ENCODE measurements at places on chromosomes 12 and 14.
A peak's percentile ranks its signal among the peaks of the same experiment; 100 is the strongest.

DNA sequence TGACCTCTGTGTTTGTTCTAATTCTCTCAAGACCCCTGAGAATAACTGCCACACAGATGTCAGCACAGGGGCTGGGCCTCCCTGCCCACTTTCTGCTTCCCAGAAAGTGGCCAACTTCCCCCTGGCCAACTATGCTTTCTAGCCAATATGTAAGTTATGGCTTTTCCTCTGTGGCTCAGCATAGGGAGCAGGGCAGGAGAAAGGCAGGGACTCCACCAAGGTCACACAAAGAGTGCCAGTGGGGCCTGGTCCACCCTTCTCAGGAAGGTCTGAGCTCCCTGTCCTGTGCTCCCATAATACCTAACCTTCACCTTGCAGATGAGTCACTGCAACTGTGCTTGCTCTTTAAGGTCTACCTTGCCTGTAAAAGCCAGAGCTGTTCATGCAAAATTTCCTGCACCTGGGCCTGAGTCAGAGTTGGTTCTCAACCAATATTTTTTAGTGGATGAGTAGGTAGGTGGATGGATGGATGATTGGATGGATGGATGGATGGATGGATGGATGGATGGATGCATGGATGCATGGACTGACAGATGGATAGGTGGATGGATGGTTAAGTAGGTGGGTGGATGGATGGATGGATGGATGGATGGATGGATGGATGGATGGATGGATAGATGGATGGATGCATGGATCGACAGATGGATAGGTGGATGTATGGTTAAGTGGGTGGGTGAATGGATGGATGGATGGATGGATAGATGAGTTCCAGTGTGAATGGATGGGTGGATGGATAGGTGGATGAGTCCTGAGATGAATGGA, 64.2 kb downstream of the DIO3 start:
- no peak for DNase-seq

DNA sequence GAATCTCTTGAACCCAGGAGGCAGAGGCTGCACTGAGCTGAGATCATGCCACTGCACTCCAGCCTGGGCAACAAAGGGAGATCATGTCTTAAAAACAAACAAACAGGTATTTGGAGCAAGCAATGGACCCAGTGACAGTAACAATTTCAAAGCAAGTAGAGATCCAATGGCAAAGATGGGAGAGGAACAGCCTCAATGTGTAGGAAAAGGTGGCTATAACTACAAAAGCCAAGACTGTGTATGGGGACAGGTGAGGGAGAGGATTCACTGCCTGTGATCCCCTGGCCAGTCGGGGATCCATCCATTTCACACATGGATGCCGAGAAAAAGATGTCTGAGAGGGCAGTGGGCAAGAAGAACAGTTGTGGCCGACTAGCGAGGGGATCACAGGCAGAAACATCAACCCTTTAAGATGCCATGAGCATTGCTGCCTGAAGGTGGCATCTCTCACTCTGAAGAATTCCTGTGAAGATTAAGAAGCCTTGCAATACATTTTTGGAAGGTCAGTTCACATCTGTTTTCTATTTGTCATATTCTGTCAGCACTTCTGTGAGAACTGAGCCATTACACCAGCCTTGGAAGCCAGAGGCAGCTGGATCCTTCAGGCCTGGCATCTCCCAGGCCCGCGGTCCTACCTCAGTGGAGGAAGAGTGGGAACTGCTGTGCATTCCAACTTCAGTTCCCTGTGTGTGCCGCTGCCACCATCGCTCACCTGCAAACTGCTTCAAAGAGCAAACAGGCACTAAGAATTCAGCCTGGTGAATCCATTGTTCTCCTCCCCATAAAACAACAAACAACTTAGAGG, 54.5 kb upstream of the FRS2 start:
- DNase-seq, result peak; percentile 7

DNA sequence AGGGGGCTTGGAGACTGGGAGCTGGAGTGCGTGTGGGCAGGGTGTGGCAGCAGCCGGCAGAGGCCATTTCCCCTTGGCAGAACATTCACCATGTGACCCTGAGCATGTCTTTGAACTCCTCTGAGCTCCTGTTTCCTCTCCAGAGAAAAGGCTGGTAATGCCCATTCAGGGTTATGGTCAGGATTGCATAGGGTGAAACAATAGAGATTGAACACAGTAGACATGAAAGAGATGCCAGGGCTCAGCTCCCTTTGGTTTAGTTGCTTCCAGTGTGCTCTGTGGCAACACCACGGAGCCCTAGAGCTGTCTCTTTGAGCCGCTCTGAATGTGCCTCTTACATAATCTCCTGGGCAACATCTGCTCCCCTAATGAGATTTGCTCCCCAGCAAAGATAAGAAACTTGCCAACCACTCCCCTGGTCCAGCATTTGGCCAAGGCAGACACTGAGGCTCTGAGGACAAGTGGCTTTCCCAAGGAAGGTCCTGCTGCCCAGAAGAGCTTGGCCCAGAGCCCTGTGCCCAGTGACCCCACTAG, 4.6 kb downstream of the IFI27 start:
- no peak for DNase-seq

DNA sequence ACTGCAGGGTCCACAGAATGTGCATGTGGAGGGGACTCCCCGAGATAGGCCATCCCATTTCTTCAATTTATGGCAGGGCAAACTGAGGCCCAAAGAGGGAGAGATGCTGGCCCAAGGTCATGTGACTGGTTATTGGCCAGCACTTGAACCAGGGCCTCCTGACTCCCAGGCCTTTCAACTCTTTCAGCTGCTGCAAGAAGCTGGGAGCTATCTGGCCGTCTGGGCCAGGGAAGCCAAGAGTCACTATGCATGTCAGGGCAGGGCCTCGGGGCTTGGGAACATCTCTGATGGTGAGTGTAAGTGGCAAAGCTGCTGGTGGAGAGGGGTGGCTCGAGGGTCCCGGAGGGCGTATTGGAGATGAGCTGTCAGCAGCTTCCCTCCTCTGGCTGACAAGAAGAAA, 9.5 kb upstream of the LTBP2 start:
- no peak for DNase-seq

DNA sequence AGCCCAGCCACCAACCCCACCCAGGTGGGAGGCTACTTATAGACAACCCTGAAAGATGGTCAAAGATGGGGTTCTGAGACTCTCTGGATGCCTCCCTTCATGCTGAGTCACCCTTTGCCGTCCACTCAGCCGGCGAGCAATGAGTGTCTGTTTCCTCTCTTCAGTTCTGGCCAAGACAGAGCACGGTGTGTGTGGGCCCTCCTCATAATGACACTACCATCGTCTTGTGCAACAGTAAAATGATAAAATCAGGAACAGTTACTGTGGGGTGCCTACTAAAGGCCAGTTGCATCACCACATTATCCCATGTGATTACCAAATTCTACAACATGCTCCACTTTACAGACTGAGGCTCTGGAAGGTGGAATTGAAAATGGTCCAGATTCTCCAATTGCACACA, 7.0 kb upstream of the BDKRB1 start:
- DNase-seq, result no peak

- DNase-seq, result no peak
These were observed 8.8 kb upstream of the TUBA1C start for GRCh38 chr12:49255857-49256637.

DNA sequence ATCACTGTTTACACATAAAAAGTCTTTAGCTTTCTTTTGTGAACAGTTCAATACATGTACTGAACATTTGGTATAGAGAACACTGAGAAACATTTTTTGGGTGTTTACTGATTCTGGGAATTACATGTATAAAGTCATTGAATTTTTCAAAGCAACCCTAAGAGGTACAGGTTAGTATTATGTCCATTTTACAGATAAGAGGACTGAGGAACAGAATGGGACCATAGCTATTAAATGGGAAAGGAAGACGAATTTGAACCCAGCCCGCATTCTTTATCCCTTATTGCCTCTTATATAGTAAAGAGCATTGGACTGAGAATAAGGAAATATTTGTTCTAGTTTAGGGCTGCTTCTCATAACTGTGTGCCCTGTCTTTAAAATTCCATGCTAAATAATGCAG, 889 bp upstream of the KANSL2 start:
- no peak for DNase-seq

- no peak for DNase-seq
These were observed 36.3 kb downstream of the PPP2R5C start for GRCh38 chr14:101797856-101798255.

DNA sequence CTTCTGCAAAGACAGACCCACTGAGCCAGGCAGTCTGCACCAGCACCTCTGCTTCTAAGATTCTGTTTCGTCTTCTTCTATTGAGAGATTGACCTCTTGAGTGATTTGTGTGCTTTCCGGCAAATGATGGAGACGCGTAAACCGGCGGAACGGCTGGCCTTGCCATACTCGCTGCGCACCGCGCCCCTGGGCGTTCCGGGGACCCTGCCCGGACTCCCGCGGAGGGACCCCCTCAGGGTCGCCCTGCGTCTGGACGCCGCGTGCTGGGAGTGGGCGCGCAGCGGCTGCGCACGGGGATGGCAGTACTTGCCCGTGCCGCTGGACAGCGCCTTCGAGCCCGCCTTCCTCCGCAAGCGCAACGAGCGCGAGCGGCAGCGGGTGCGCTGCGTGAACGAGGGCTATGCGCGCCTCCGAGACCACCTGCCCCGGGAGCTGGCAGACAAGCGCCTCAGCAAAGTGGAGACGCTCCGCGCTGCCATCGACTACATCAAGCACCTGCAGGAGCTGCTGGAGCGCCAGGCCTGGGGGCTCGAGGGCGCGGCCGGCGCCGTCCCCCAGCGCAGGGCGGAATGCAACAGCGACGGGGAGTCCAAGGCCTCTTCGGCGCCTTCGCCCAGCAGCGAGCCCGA, 703 bp downstream of the ASCL4 start:
- peak; percentile 24 for DNase-seq

GRCh38 chr12:130990034-130990433, 36.3 kb downstream of the ADGRD1 start:
- DNase-seq, result no peak

DNA sequence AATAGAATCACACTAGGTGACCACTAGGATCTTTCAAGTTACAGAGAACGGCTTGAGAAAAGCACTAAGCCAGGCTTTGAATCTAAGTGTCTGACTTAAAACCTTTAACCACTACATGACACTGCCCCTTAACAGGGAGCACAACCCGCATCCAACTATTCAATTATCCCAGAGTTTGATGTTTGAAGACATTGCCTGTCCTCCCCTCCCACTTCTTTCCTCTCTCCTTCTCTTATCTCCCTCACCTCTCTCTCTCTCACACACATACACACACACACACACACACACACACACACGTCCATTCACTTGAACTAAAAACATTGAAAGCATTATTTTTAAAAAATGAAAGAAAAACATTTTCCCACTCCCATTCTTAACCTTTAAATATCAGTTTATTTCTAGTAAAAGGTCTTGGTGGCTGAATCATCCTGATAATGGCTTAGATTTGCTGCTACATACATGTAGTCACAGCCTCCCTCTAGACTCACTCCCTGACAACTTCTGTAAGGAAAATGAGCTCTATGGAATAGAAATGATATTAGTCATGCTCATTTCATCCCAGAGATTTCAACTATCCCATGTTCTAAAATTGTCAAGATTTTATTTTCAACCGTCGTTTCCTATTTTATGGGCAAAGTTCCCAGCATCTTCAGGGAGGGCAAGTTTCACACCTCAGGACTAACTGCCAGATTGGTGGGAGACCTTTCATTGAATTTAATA, 53.5 kb upstream of the RAP1B start:
- no peak for DNase-seq

GRCh38 chr14:105292826-105293711, 7.7 kb downstream of the BRF1 start:
- DNase-seq, result no peak

GRCh38 chr14:100159865-100160533, 554 bp upstream of the DEGS2 start:
- no peak for DNase-seq

- DNase-seq, result no peak
These were observed 3.5 kb downstream of the RDH12 start for GRCh38 chr14:67705211-67705610.

DNA sequence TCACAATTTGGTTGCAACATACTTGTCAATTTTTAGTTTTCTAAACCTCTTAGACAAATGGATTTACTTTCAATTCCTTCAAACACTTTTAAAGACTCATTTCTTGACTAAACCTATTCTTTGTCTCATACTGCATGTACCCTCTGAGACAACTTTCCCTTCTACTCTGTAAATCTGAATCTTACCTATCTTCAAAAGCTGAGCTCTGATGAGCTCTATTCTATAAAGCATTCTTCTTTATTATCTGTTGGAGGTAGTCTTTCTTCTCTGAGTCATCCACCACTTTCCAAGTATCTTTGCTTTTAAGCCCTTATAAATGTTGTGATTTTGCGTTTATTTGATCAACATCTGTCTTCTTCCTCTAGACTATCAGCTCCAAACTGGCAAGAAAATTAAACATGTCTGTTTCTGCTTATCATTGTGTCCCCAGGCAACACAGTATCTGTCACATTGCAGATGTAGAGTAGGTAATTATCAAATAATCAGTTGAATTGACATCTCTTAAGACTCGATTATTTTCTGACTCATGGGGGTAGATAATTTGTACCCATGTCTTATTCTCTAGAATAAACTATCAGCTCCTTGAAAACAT, 265.6 kb upstream of the FAR2 start:
- DNase-seq, result no peak

GRCh38 chr14:95056476-95056875, 100.9 kb downstream of the DICER1 start:
- DNase-seq, result no peak

- no peak for DNase-seq
These were observed 28.7 kb downstream of the UBE2N start for GRCh38 chr12:93413064-93413463.

DNA sequence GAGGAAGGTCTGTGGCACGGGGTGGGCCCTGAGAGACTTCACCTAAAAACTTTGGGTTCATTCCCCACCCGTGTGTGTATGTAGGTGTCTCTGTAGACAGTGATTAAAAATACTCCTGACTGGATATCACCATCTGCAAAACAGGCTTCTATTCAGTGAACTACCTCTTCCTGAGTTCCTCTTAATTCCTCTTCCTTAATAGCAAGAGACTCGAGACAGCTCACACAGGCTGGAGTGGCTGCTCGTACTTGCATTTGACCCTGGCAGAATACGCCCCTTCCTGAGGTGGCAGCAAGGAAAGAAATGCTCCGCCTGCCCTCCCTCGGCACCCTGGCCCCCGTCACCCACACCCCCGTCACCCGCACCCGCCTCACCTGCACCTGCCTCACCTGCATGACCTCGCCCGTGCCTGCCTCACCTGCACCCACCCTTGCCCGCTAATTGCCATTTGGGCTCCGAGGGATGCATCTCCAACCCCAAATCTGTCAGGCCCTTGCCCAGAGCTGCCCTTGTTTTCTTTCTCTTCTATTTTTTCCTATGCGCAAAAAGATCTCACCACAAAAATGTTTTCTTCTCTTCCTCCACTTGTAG, 90.0 kb downstream of the FBXL14 start:
- no peak for DNase-seq

- peak; percentile 47 for DNase-seq
These were observed 147.6 kb downstream of the PAH start for GRCh38 chr12:102769323-102769916.

DNA sequence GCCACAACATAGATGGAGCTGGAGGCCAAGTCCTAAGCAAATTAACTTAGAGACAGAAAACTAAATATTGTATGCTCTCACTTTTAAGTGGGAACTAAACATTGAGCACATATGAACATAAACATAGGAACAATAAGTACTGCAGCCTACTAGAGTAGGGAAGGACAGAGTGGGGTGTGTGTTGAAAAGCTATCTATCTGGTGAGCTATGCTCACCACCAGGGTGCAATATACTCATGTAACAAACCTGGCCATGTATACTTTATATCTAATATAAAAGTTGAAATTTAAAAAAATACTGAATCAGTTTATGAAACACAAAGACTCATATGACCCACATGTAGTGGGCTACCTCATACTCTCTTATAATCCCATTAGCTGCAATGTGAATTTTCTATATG, 1305.0 kb downstream of the LRFN5 start:
- DNase-seq, result no peak

GRCh38 chr12:52716061-52716460, 12.7 kb upstream of the KRT77 start:
- no peak for DNase-seq
